ENCODE measurements at places on chromosomes 7 and 10.

GRCh38 chr10:73962386-73962785 lies 35.5 kb upstream of the VCL start:
- DNase-seq = no peak

GRCh38 chr7:29288181-29289091 lies 93.9 kb downstream of the CHN2 start:
- DNase-seq = no peak

GRCh38 chr7:48452218-48452617 lies 281.0 kb downstream of the ABCA13 start:
- no peak for DNase-seq

DNA sequence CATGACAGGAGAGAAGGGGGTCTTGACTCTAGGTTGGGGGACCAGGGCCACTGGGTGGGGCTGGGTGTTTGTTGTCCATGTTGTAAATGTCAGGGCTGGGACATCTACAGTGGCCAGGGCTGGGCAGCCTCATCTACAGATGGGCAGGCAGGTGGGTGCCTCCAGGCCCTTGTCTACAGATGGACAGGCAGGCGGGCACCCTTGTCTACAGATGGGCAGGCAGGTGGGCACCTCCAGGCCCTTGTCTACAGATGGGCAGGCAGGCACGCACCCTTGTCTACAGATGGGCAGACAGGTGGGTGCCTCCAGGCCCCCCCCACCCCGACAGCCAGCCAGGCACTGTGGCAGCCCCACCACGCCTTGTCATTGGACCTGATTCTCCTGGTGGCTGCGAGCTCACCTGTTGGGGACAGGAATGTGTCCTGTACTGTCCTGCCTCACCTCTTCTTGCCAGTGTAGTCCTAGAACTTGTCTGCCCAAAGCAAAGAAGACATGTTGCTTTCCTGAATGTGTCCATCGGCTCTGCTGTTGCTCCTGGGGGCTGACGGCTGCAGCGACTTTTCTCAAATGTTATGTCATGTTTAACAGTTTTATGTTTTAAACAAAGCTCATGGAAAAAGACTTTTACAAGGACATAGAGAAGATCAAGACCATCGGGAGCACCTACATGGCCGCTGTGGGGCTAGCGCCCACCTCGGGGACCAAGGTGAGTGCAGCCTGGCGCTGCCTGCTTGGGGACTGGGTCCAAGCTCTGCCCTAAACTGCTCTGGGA lies 129.9 kb downstream of the ADCY1 start:
- no peak for DNase-seq

GRCh38 chr7:76315364-76315763 lies 12.9 kb downstream of the HSPB1 start:
- no peak for DNase-seq

- DNase-seq = no peak
These were observed 13.6 kb upstream of the JAKMIP3 start for GRCh38 chr10:132052124-132052523.

DNA sequence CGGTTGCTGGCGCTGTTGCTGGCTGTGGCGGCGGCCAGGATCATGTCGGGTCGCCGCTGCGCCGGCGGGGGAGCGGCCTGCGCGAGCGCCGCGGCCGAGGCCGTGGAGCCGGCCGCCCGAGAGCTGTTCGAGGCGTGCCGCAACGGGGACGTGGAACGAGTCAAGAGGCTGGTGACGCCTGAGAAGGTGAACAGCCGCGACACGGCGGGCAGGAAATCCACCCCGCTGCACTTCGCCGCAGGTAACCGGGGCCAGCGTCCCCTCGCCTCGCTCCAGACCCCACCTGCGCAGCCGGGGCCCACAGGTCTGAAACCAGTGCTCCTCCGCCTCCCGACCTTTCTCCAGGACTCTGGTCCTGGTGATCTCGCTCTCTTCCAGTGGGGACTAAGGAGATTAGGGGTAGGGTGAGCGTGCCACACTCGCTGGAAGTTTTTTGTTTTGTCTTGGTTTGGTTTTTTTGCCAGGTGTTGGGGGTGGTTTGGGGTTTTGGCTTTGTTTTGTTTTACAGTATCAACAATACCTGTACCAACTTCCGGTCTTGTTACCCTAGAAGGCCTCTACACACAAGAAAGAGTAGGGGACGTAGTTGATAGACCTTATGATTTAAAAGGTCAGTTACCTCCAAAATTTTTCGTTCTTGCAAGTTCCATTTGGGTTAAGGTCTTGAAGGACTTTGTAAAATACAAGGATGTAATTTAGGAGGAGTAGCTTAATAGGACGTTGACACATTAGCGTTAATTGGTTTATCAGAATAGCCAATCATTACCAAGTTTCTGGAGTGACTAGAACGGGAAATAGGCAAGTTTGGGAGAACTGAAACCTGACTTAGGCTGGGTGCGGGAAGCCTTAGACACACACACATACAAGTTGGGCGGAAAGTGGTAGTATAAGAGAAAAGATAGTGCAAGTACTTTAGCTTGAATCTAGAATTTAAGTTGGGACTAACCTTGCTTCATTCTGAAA lies 704 bp downstream of the TNKS2 start:
- no peak for DNase-seq

DNA sequence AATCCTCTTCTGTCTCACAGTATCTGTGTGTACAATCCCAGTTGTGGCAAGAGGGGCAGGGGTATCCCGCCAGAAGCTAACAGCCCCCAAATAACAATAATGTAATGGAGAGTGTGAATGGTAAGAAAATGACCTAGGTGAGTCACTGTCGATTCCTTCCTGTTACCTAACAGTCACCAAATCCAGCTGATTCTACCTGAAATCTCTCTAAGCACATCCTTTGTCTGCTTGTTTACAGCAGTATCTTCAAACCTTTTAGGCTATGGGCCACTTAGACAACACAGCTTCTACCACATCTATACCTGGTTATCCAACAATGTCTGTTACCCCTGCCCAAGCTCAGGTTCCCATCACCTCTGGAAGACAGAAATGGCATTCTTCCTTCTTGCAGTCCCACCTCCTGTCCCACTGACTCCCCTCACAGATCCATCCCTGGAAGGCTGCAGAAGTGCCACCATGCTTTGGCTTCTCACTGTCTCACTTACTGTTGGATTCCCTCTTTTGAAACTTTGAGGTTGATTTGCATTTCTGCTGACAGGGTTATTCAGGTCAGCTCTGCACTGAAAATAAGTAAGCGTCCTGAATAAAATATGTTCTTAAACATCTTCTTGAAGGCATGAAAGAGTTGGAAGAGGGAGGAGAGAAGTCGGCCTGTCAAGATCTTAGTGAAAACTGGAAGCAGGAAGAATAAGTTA lies 13.1 kb downstream of the PIP4K2A start:
- DNase-seq = no peak

- no peak for DNase-seq
These were observed 492.5 kb downstream of the XPNPEP1 start for GRCh38 chr10:109430799-109431198.

GRCh38 chr10:79883986-79884385 lies 57.4 kb downstream of the NUTM2E start:
- no peak for DNase-seq

- DNase-seq = no peak
These were observed 110.7 kb upstream of the PRSS1 start for GRCh38 chr7:142638581-142638980.

GRCh38 chr7:50803359-50804337 lies 21.0 kb upstream of the GRB10 start:
- DNase-seq = no peak

DNA sequence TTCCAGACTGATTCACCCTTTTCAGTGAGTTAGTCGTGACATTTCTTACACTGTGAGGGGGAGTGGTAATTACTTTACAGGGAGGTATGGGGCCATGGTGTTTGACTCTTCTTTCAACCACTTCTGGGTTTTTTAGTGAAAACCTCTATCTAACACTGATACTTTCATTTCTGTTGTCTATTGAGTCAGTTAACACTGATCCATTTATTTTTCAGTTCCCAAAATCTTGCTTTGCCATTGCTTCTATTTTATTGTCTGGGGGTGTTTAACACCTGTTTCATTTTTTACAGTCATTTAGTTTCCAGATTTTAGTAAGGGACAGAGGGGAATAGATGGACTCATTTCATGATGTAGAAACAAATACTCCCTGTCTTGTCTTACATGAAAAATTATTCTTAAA lies 61.5 kb downstream of the HELLS start:
- no peak for DNase-seq

DNA sequence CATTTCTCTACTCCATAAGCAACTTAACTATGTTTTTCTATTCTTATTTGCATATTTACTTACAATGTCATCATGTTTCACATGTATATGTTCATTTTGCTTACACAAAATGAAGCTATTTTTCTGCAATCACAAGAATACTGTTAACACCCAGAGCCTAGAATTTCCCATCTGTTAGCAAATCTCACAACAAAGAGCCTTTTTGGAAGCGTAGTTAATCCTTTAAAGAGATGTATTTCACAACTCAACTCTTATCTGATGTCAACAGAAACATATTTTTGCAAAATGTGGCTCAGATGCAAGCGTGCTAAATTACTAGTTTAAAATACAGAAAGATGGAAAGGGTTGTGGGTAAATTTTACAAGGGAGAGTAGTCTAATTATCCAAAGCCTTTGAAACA lies 110.6 kb upstream of the COL1A2 start:
- no peak for DNase-seq

GRCh38 chr7:2604608-2605174 lies 27.1 kb upstream of the TTYH3 start:
- no peak for DNase-seq

GRCh38 chr10:11444155-11444530 lies 167.3 kb downstream of the USP6NL start:
- no peak for DNase-seq

- DNase-seq = no peak
These were observed 196.3 kb upstream of the KLF6 start for GRCh38 chr10:3981300-3981699.

- DNase-seq = no peak
These were observed 40.3 kb downstream of the CPVL start for GRCh38 chr7:29105752-29106668.

GRCh38 chr10:80154978-80155695 lies 22.6 kb downstream of the PLAC9 start:
- no peak for DNase-seq

- no peak for DNase-seq
These were observed 5.4 kb downstream of the ZC3HAV1 start for GRCh38 chr7:139104091-139104450.

GRCh38 chr10:45421221-45422097 lies 47.4 kb downstream of the ALOX5 start:
- DNase-seq = no peak

DNA sequence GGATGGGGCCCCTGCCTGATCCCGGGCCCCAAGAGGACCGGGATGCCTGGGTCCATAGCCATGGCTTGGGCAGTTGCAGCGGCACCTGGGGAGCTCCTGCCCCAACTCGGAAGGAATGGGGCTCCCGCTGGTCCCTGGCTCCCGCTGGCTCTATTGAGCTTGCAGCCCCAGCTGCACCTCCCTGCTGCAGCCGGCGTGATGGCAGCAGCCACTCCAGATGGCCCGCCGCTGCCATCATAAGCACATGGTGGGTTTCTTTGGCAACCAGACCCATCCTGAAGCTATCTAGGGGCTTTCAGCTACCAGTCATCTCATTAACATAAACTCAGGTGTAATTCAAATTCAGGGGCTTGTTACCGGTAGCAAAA lies 11.1 kb upstream of the DNMBP start:
- DNase-seq = no peak

DNA sequence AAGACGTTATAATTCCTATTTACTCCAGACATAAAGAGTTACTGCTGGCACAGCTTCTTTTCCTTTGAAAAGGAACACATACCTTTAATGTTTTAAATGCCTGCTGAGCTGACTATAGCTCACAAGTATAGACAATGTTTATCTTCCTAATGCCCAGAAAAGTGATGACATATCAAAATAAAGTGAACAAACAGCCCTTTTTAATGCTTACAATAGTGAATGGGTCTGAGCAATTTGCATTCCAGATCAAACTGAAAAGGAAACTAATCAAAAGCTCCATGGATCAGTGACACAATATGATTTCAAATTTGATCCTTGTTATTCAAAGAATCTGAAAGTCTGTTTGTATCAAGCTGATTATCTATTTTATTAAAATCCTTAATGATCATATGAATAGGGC lies 233.6 kb upstream of the SEMA3E start:
- no peak for DNase-seq

DNA sequence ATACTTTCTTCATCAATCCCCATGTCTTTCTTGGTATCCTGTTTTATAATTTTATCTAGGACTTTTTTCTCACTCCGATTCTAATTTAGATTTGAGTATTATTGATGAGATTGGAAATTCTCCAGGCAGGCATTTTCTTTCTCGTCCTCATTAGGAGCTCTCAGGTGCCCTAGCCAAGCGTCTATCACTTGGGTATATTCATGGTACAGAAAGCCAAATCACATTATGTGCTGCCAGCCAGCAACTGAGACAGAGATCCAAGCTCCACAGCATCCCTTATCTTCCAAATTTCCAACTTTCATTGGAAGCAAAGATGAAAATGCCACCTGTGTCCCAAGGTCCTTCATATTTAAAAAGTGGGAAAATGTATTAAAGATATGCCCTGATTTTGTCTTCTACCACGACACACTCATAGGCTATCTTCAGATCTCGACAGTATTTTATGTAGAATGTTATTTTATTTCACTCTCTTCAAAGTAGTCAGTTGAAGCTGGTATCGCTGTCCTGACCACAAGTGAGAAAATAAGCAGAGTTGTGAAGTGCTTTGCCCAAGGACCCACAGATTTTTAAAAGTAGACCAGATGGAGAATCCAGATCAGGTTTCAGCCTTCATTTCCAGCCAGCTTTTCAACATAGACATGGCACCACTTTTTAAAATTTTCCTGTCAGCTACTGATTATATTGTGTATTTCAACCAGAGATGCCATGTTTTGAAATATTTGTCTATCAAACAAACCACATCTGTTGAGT lies 773.4 kb downstream of the CNTNAP2 start:
- DNase-seq = no peak

- DNase-seq = no peak
These were observed 22.8 kb downstream of the LRRC17 start for GRCh38 chr7:102935450-102936115.

DNA sequence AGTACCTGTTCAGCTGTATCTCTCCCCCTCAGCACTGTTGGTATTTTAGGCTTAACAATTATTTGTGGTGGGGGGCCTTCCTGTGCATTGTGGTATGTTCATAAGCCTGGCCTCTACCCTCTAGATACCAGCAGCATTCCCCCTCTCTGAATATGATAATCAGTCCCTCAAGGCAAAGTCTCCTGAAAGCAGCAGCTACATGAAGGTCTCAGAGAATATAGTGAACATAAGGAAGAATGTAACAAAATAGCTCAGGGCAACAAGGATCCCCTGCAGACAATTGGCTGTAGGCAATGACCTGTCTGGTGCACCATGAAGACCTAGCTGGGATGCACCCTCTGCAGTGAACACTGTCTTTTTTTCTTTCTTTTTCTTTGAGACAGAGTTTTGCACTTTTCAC lies 86.4 kb downstream of the CTBP2 start:
- no peak for DNase-seq

GRCh38 chr7:121604627-121605316 lies 208.7 kb upstream of the FAM3C start:
- no peak for DNase-seq

- DNase-seq = no peak
These were observed 140.7 kb downstream of the PFKFB3 start for GRCh38 chr10:6343305-6344010.
